ENCODE measurements at places on chromosomes 16 and 17. TPM values are rescaled to one million over a fixed set of nuclear protein-coding genes. Genes with fewer than 3 reads are reported as not detected.

DNA sequence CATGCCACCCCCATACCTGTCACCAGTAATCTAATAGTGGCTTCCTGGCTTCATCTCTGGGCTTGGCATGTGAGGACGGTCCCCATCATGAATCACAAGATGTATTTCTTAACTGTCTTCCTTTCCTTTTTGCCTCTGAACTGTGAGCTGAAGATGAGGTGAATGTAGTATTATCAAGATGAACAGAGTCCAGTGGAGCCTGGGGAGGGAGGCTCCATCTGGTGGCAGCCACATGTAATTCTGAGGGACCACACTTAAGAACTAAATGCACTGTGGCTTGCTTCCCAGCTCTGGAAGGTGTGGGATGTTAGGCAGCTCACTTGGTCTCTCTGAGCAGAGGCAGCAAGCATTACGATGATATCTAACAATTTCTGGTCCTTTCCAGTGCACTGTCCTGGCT lies 354.9 kb upstream of the ASIC2 start:
- H3K36me3 ChIP-seq = no peaks in the 10 kb centered on the region
- H3K4me3 ChIP-seq = no peak overlapping the region
- no peaks in the 10 kb centered on the region for H3K4me1 ChIP-seq
- no peak overlapping the region for H3K27ac ChIP-seq
- H3K27me3 ChIP-seq = no peaks in the 10 kb centered on the region

DNA sequence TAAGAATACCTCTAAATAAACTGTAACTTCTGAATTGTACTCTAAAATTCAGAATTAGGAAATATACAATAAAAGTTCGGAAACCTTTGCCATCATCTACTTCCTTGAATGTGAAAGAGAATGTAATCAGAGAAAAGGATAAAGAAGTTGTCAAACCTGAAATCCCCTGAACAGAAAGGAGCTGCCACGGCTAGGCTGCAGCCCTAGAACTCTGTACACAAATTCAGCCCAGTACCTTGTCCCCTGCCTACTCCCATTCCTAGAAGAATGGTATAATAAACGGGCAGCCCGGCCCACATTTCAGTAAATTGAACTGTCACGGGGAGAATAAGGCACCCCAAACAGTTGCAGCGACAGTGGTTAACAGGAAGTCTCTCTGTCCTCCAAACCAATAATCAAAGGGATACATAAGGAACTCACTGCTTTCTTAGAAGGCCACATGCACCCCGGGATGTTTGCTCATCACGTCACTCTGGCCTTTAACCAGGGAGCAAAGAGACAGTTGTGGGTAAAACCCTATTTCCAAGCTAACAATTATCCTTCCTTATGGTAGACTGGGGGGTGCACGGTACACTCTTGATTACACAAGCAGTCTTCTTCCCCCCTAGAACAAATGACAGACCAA lies 24.3 kb upstream of the RFFL start:
- H3K27me3 ChIP-seq = no peaks in the 10 kb centered on the region
- H3K36me3 ChIP-seq = 0 out of 2 replicates have a peak, but pooled peaks cover 3% of the 10 kb centered on the region
- peak overlapping the region; percentile 85 for H3K4me3 ChIP-seq
- no peak for DNase-seq

DNA sequence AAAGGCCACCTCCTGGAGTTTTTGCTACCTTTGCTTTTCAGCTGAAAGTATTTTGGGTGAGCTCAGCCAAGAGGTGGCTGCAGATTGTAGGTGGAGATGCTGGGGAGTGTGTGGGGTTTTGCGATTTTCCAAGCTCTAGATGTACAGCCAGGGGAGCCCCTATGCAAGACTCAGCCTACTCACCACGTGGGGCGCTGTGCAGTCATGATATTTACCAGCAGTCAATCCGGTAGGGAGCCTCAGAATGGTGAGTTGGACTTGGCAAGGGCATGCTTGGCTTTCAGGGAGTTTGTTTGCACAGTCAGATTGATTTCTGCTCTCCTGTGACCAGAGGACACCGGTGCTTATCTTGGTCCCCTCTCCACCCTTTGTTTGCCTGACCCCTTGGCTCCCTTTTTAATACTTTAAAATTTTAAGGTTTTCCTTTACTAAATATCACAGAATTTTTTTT lies 175.3 kb downstream of the UTP18 start:
- H3K27me3 ChIP-seq = no peaks in the 10 kb centered on the region
- H3K4me1 ChIP-seq = no peaks in the 10 kb centered on the region
- DNase-seq = peak; percentile 24
- no peak overlapping the region for H3K27ac ChIP-seq

- no peak for DNase-seq
- H3K27ac ChIP-seq = no peak overlapping the region
- H3K4me1 ChIP-seq = no peaks in the 10 kb centered on the region
- no peak overlapping the region for H3K4me3 ChIP-seq
Measured at GRCh38 chr16:6641091-6641490, 691.6 kb upstream of the RBFOX1 start.

DNA sequence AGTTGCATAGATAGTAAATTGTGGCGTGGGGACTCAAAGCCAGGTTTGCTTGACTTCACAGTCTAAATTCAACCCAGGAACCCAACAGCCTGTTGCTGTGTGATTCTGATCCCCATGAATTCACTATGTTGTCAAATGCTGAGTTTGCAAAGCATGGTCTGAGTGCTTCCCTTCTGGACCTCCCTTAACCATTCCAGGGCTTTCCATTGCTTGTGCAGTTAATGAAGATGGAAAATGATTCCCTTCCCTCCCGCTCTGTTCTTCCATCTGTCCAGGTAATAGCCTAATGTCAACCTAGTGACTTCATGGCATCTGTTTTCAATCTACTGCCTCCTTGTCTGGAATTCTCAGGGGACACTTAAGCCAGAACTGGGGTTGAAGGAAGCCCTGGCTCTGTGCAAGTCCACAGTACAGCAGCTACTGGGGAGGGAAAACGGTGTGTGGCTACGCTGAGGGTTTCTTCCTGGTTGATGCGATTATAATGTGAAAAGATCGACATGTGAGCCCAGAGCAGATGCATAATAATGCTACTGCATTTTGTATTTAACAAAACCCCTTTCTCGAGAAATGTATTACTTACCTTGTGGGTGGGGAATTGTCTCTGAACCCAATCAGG lies 206.7 kb downstream of the CDH13 start:
- no peaks in the 10 kb centered on the region for H3K4me1 ChIP-seq
- 0 out of 2 replicates have a peak, but pooled peaks cover 4% of the 10 kb centered on the region for H3K36me3 ChIP-seq
- no peaks in the 10 kb centered on the region for H3K27me3 ChIP-seq
- no peak for DNase-seq

DNA sequence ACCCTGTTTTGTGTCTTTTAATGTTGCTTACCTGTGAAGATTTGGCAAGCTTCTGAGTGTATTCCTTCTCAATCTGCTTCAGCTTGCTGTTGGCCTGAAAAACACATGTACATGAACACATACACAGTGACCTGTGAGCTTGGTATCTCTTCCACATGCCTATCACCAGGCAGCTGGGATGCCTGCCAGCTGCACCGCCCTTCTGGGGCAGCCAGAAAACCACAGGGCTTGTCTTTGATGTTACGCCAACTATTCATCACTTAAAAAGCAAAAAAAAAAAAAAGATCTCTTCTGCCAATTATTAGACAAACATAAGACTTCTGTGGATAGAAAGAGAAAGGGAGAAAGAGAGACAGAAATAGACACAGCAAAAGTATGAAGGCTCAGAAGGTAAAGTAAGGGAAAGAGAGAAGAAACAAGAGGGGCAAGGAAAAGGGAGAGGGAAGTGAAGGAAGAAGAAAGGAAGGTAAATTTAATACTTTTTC lies 189.2 kb upstream of the AXIN2 start:
- peaks cover 17% of the 10 kb centered on the region for H3K4me1 ChIP-seq
- no peaks in the 10 kb centered on the region for H3K36me3 ChIP-seq
- H3K27ac ChIP-seq = 0 out of 2 replicates have a peak overlapping the region, but pooled peaks have one; percentile 16
- H3K4me3 ChIP-seq = no peak overlapping the region
- H3K27me3 ChIP-seq = no peaks in the 10 kb centered on the region

GRCh38 chr17:59287452-59287851 lies 44.0 kb upstream of the YPEL2 start:
- no peaks in the 10 kb centered on the region for H3K36me3 ChIP-seq
- H3K4me1 ChIP-seq = no peaks in the 10 kb centered on the region
- H3K27ac ChIP-seq = no peak overlapping the region
- H3K27me3 ChIP-seq = 0 out of 2 replicates have a peak, but pooled peaks cover 3% of the 10 kb centered on the region
- no peak overlapping the region for H3K4me3 ChIP-seq

- no peak overlapping the region for H3K4me3 ChIP-seq
- H3K27me3 ChIP-seq = no peaks in the 10 kb centered on the region
- no peaks in the 10 kb centered on the region for H3K36me3 ChIP-seq
- H3K4me1 ChIP-seq = no peaks in the 10 kb centered on the region
- DNase-seq = no peak
Measured at GRCh38 chr16:89183463-89183862, 11.9 kb downstream of the CDH15 start.

TBC1D26 gene
- total RNA-seq = not detected

SPIRE2 gene
- 2.3 TPM for total RNA-seq

All from SJSA1 (cell line).